Myometrial cell (primary cell): ENCODE measurements at places on chromosomes 16 and 17. TPM values are rescaled to one million over a fixed set of nuclear protein-coding genes. Genes with fewer than 3 reads are reported as not detected.

Gene SMURF2
- total RNA-seq = 41.5 and 45.3 TPM in 2 replicates

Gene SSTR5
- total RNA-seq = not detected in 2 replicates

Gene IRF8
- total RNA-seq = not detected in 2 replicates

Gene ADAM11
- total RNA-seq = 0.29 and 0.53 TPM in 2 replicates

Gene OTOP3
- total RNA-seq = not detected in 2 replicates

Gene ARHGDIG
- not detected in 2 replicates for total RNA-seq

Gene CTRB2
- not detected in 2 replicates for total RNA-seq

Gene OR3A3
- total RNA-seq = not detected in 2 replicates

Gene SCGB1C2
- total RNA-seq = not detected in 2 replicates

Gene GAN
- 2.5 and 4.3 TPM in 2 replicates for total RNA-seq

Gene HSPB9
- total RNA-seq = not detected in 2 replicates

Gene TPPP3
- 0.29 and 3.2 TPM in 2 replicates for total RNA-seq

Gene MT1F
- 6.2 TPM in 1 of 2 replicates, not detected in the other for total RNA-seq

Gene CFAP97D1
- total RNA-seq = not detected in 2 replicates

Gene PRR35
- not detected in 2 replicates for total RNA-seq

Gene MAF
- 0.53 and 0.58 TPM in 2 replicates for total RNA-seq

Gene KIF18B
- 11.2 and 12.4 TPM in 2 replicates for total RNA-seq

Gene CIBAR2
- not detected in 2 replicates for total RNA-seq

Gene KLHL10
- total RNA-seq = under 0.01 TPM in 1 of 2 replicates, not detected in the other

Gene MRPL58
- total RNA-seq = 65.7 and 94.5 TPM in 2 replicates

Gene CD300LB
- total RNA-seq = not detected in 2 replicates

Gene LRRC36
- 0.71 TPM in 1 of 2 replicates, not detected in the other for total RNA-seq

Gene SEPTIN12
- total RNA-seq = not detected in 2 replicates

Gene HYDIN
- 0.18 TPM in 1 of 2 replicates, not detected in the other for total RNA-seq

Gene KCNH4
- total RNA-seq = not detected in 2 replicates

Gene C17orf78
- not detected in 2 replicates for total RNA-seq
